ENCODE measurements at places on chromosomes 2 and 18.
A peak's percentile ranks its signal among the peaks of the same experiment; 100 is the strongest.

- no peak for DNase-seq
These were observed 309.0 kb upstream of the GULP1 start for GRCh38 chr2:187982668-187983067.

DNA sequence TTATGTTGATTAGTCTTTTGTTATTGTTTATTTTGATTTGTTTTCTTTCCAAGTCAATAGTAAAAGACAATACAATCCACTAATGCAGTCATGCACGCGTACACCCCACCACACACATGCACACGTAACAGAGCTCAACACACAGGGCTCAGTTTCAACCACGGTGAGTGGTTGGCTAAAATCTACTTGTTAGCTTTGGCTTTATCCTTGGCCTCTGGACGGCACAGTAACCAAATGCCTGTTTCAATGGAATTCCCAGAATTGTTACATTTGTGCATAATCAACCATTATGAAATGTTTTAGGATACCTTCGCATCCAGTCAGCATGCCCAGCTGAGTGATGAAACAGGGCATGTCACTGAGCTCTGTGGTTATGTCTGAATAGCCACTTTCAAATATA lies 53.2 kb downstream of the NYAP2 start:
- no peak for DNase-seq

GRCh38 chr2:71589763-71590162 lies 136.4 kb downstream of the DYSF start:
- DNase-seq = no peak

DNA sequence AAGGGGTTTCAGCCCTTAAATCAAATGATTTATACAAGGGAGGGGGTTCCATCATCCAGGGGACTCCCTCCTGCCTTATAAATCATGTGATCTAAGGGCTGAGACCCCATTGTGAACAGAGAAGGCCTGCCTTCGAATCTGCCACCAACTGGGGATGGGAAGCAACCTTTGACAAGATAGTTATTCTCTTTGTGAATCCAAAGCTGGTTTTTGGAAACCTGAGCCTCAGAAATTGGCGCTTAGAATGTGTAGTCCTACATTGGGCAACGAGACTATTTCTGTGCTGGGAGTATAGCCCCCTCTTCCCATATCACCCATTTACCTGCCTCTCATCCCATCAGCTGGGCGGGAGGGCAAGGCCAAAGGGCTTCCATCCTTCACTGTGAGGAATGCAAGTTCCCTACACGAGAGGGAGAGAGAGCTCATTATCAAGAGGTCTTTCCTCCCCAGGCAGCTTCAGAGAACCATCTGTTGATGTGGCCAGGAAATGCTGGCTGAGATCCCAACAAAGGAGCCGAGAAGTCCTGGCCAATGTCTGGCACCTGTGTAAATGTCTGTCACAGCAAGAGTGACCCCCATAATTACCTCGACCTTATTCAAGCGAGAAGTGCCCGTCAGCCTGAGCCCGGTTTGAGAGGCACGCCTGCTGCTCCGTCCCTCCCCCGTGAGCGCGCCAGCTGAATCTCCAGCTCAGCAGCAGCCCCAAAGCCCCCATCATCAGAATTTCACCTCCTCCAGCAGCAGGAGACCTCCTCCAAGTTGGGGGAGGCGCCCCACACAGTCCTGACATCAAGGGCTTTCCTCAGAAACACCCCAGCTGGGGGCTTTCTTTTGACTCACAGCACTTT lies 48.4 kb upstream of the APCDD1 start:
- peak; percentile 91 for DNase-seq

DNA sequence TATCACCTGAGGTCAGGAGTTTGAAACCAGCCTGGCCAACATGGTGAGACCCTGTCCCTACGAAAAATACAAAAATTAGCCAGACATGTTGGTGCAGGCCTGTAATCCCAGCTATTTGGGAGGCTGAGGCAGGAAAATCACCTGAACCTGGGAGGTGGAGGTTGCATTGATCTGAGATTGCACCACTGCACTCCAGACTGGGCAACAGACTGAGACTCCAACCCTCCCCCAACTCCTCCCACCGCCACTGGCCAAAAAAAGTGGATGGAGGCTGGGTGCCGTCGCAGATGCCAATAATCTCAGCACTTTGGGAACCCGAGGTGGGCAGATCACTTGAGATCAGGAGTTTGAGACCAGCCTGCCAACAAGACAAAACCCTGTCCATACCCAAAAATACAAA lies 10.1 kb upstream of the SPIRE1 start:
- DNase-seq = no peak

DNA sequence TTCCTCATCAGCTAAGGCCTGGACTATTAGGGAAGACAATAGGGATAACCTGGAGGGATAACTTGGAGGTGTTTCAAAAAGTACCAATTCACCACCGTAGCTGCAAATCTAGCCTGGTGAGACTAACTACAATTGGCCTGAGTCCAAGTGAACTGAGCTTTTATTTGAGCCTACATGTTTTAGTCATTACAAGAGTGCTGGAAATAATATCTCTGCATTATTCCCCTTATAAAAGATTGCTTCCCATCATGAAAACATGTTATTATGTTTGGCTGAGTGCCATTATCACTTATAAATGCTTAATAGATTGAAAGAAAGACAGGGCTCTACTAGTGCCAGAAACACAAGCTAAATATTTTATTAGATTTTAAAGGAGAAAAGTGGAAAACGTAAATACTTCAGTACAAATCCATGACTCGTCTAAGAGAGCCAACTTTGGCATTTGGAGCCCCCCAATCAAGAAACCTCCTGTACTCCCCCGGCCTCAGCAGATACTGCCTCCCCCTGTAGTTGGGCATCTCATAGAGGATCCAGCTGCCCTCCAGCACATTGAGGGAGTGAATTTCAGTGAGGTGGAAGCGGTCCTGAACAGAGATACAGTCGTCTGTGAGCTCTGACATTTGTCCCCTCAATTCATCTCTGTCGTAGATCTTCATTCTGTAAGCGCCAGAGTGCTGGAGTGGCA lies 3.6 kb downstream of the CRYGB start:
- peak; percentile 98 for DNase-seq

GRCh38 chr2:161085149-161085548 lies 75.1 kb upstream of the TANK start:
- DNase-seq = no peak

DNA sequence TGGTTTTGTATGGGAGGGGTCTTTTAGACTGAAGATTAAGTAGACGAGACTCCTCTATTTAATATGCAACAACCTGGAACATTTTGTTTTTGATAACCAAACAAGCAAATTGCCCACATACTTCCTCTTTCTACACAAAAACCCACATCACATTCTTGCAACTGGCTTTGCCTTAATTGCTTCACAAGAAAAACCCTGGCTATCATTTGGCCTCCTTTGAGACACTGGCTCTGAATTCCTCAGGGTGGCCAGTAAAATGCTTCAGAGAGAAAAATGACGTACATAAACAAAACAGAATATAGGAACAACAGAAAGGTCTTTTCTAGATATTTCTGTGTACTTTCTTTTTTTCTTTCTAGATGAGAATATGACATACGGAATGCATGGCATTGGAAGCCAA lies 103.0 kb downstream of the TRIB2 start:
- no peak for DNase-seq

DNA sequence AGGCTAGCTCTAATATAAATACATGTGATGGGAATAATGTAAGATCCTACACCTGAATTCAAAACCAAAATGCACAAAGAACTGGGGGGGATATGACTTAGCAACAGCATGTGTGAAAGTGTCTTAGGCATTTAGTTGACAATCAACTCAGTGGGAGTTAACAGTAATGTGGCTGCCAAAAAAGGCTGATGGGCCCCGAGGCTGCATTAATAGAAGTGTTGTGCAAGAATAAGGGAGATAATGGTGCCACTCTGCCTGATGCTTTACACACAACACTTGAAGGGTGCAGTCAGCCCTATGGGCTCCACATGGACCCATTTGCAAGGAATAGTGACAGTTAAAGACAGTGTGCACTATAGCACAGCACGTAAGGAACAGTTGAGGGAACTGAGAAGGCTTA lies 649.4 kb upstream of the ZEB2 start:
- no peak for DNase-seq

GRCh38 chr2:239597216-239597615 lies 196.4 kb upstream of the HDAC4 start:
- DNase-seq = no peak

DNA sequence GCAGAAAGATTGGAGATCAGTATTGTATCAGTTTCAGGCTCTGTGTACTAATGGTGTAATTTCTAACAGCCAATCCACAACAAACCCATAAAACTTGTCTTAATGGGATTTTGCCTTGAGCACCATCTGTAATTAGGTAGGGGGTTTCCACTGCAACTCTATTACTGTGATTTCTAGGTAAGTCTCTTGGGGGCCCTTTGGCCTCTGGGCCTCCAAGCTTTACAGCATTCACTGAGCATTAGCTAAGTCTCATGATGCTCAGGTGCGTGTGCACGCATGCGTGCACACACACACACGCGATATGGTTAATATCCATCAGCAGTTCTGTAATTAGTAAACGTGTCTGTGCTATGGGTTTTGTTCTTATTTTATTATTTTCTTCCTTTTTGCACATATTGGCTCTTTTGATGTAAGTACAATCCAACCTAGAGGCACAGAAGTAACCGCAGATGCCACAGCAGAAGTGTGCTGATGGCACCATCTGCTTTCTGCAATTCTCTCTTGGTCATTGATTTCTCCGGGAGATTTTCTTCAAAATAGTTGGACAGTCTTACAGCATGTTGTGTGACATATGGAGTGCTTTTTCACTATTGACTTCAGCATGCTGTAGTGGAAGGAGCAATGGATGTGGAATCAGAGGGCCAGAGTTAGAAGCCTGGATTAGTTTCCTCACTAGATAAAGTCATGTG lies 592.0 kb downstream of the LRRTM4 start:
- DNase-seq = no peak

GRCh38 chr18:42100911-42101310 lies 145.9 kb downstream of the PIK3C3 start:
- no peak for DNase-seq

DNA sequence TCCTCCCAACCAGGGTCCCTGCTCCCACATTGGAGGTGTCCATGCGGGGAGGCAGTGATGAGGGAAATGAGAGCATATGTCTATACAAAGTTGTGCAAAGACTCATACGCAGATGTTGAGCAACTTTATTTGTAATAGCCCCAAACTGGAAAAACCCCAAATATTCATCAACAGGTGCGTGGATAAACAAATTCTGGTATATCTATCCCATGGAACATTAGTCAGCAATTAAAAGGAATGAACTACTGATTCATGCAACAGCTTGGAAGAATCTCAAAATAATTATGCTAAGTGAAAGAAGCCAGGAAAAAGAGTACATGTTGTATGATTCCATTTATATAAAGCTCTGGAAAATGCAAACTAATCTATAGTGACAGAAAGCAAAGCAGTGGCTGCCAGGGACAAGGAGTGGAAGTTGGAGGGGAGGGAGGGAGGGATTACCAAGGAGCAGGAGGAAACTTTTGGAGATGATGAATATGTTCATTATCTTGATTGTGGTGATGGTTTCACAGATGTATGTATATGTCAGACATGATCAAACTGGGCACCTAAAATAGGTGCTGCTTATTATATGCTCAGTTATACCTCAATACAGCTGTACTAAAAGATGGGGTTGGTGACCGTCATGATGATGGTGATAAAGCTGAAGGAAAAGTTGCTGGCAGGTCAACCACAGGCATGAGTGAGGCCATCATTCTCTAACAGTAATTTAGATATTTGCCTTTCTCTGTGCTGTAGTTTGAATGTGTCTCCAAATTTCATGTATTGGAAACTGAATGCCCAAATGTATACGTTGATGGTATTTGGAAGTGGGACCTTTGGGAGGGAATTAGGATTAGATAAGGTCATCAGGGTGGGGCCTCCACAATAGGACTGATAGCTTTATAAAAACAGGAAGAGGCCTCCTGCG lies 270.9 kb downstream of the CYP26B1 start:
- DNase-seq = no peak

DNA sequence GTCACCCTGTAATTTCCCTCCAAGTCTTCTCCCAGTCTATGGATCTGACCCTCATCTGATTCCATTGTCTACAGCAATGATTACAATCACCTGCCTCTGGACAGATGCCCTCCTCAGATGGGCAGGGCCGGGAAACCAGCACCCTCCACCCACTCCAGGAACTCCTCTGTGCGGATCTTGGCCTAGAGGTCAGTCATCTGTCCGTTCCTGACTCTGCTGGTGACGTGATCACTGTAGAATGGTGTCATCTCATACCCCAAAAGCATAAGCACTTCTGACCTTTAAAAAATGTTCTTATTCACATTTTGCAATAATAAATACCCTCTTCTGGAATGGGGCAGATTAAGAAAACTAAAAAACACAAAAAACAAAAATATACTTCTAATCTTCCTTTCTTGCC lies 29.5 kb upstream of the BZW1 start:
- no peak for DNase-seq

GRCh38 chr2:239601880-239602279 lies 201.1 kb upstream of the HDAC4 start:
- no peak for DNase-seq

DNA sequence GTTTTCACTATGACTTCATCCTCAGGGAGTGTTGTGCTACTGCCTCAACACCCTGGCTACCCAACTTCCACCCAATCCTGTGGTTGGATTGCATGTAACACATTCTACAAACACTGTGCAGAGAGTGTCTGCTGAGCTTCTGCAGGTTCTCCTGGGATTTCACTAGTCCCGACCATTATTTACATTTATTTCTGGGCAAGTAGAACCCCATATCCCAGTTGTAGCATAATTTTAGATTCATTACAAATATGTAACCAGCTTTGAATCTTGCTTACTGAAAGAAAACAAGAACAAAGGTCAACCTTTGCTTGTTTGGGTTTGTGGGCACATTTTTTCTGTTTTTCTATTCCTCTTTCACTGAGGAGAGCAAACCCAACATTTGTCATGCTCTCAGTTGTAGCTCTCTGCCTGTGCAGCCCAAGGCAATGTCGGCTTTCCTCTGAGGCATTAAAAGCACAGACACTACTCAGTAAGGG lies 2036.1 kb upstream of the LRRTM1 start:
- DNase-seq = no peak

DNA sequence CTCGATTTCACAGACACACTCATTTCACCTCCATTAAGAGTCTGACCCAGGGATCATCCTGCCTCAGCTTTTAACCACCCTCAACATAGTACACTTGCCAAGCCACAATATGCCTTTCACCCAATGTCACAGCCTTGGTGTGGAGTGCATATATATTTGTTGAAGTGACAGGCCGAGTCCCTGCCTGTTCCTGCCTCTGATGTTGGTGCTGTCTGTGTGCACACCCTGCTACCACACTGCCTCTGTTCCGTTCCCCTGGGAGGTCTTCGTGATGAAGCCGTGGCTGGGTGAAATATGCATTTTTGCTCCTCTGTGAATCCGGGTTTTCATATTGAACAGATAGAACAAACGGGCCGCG lies 90.3 kb downstream of the RNF144A start:
- no peak for DNase-seq

DNA sequence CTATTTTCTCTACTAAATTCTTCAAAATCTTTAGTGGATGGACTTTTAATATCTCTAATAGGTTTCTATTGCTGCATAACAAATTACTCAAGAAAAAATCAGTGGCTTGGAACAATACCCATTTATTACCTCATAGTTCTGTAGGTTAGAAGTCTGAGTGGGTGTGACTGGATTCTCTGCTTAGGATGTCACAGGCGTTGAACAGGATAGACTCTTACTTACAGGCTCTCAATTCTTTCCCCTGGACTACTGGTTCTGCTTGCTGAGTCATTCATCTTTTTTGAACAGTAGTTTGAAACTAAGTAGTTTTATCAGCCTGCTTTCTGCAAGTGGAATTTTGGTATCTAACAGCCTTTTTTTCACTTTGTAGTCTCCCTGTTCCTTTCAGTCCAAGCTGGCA lies 265.4 kb downstream of the ZNF385B start:
- DNase-seq = no peak

GRCh38 chr2:3768960-3769765 lies 65.8 kb downstream of the DCDC2C start:
- no peak for DNase-seq
